ENCODE measurements at places on chromosomes 11 and 22.

DNA sequence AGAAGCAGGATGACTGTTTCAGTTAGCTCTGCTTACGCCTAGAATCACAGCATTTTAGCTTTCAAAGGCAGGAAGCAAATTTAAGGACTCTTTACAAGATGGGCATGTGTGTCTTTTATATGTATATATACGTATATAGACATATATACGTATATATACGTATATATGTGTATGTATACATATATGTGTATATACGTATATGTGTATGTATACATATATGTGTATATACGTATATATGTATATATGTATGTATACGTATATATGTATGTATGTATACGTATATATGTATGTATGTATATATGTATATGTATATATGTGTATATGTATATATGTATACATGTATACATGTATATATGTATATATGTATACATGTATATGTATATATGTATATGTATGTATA lies 111.1 kb downstream of the FBXO7 start:
- DNase-seq, result no peak

- DNase-seq, result no peak
These were observed 10.0 kb downstream of the DIXDC1 start for GRCh38 chr11:111947143-111947542.

GRCh38 chr11:3631331-3631730 lies 10.5 kb downstream of the ART5 start:
- DNase-seq, result no peak

DNA sequence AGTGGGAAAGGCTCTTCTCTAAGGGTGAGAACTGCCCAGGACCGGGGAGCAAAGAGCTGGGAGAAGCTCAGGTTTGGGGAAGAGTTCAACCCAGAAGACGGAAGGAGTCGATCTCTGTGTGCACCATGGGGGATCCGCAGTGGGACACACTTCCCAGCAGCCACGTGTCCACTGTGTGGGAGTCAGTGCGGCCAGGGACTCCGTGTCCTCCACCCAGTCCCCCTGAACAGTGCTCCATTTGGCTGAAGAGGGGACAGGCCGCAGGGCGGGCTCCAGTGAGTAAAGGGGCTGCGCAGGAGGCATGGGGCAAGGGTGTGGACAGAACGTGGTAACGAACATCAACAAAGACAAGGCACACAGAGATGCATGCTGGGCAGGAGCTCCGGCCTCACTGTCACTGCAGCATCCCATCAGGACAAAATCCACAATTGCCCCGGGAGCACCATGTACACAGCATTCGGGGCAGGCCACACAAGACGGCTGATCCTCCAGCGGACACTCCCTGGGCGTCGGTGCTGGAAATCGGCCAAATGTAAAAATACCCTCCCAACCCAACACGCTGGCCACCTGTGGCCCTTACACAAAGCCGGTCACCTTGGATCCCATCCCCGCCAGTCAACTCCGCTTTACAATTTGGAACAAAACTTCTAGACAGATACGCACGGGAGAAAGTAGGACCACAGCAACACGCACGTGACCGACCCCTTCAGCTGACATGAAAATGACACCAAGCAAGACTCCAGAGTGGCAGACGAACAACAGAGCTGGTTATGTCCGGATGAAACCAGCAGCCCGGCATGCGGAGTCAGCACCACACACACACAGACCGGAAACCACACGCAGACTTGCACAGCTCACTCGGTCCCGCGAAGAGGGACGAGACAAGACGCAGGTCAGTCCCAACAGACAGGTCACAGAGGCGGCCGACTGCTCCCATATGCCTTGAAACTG lies 366.8 kb downstream of the SHANK2 start:
- no peak for DNase-seq

DNA sequence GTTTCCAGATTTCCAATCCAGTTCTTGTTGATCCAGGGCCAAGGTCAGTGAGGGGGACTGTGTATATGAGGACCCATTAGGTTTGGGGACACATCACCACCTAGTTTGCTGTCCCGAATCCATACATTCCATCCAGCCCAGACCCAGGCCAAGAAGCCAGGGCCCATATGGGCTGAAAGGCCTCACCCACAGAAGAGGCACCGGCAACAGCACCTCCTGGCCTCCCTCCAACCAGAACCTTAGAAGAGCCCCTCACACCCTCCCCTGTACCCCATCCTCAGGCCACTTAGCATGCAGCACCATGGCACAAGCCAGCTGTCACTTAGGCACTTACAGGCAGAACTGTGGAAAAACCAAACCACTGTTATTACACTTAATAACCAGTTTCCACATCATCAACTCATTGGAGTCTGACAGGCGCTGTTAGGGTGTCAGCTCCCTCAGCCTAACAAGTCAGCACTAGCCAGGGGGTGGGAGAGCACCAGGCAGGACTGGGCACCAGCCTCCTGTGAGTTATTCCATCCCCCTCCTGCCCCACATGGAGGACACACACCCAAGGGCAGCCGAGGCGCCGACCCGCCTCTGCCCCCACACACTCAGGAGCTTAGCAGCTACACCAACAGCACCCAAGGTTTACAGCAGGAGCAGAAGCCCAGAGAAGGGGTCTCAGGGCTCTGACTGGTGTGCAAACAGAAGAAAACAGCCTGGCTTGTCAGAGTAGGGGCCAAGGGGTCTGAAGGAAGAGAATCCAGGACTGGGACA lies 132.0 kb downstream of the BUD13 start:
- no peak for DNase-seq

GRCh38 chr22:17964643-17965042 lies 59.7 kb downstream of the MICAL3 start:
- DNase-seq, result no peak

GRCh38 chr11:79541466-79541865 lies 100.6 kb upstream of the TENM4 start:
- DNase-seq, result no peak

Data from activated CD4-positive, alpha-beta T cell treated with anti-CD3 and anti-CD28 coated beads for 48 hours (primary cell).